Foreskin fibroblast (primary cell): ENCODE measurements at places on chromosomes 2 and 18.

DNA sequence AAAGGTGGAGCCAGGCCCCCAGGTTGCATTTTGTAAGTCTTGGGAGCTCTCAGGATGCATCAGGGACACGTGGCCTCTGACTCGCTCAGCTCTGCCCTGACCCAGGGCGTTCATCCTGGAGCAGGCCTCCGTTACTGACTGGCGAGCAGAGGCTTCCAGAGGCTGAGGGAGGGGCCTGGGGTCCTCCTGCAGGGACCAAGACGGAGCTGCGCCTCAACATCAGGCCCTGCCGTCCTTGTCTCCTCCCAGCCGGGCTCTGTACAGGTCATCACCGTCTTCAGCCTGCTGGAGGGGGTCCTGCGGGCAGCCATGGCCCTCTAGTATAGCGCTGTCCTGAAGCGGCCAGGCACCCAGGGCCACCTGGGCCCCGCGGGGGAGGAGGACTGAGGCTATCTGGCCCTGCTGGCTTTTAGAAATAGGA is 10.2 kb upstream of the ALPP start:
- peak; percentile 53 for DNase-seq

GRCh38 chr18:77039196-77040130 is 93.1 kb downstream of the MBP start:
- DNase-seq: no peak

- DNase-seq: no peak
These were observed 970.5 kb upstream of the SLC39A10 start for GRCh38 chr2:194686569-194686968.

- no peak for DNase-seq
These were observed 430.0 kb downstream of the STK39 start for GRCh38 chr2:167817422-167817821.

GRCh38 chr18:26491194-26491816 is 57.0 kb downstream of the KCTD1 start:
- DNase-seq: no peak

DNA sequence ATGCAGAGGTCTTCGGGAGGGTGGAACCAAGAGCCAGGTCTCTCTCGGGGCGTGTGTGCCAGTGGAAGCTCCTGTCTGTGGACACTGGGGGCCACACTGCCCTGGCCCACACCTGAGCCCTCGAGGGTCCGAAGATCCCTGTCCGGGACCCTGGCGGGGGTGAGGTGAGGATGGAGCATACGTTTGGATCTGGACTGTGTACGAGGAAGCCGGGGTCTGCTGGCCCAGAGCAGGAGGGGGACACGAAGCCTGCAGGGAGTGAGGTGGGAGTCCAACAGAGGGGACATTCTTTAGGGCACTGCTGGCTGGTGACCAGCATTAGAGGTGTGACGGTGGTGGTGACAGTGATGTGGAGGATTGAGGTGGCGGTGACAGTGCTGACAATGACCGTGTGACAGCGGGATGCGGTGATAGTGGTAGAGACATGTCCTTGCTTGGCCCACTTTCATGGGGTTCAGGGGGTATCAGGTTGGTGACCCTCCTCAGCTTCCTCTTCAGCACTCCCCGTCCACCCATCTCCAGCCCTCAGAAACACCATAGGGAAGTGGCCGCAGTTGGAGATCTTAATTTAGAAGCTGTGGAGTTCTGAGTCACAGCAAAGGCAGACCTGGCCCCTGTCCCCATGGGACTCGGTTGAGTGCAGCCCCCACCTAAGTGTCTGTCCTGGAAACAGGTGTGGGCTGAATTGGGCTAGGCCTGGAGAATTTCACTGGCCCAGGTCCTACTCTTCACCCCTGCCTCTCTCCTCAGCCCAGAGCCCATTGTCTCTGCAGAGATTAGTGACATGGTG is 252.0 kb downstream of the DYSF start:
- no peak for DNase-seq

DNA sequence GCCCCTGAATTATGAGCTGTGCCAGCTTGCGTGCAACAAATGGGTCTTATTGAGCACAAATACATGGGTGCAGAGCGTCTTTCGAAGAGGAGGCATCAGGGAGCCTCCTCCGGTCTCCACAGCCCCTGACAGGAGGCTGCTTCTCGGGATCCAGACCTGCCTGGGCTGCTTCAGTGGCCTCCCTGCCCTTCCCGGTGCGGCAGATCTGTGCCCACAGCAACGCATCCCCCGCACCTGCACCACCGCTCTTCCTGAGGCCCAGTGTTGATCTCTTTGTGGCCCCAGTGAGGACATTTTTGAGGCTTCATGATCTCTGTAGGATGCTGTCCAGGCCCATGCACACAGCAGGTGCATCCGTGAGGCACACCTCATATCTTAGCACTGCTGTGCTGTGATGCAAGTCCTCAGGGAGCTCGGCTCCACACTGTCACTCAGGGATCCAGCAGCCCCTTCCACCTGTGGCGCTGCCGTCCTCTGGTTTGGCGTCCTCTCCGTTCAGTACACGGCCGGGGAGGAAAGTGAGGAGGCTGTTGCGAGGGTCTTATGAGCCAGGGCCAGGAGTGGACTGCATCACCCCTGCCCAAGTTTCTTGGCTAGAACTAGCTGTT is 17.4 kb downstream of the RTP5 start:
- no peak for DNase-seq

- no peak for DNase-seq
These were observed 170.3 kb downstream of the MIB1 start for GRCh38 chr18:21910906-21911305.

GRCh38 chr2:219183151-219183772 is 5.2 kb downstream of the RETREG2 start:
- DNase-seq: no peak

GRCh38 chr2:236614551-236614950 is 44.9 kb downstream of the ACKR3 start:
- no peak for DNase-seq

DNA sequence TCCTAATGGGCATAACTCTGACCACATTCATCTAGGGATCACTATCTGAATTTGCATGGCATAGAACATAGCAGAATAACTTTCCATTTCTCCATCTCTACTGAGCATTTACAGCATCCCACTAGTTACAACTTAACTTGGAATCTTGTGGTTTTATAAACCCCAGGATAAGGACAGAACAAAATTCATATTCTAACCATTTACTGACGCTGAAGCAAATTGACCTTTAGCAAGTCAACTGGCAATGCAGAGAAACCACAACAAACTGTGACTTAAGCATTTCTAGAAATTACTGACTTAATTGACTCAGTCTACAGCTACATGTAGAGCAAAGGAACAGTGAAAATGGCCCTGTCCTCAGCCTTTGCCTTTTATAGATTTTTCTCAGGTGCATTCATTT is 61.2 kb downstream of the DCC start:
- no peak for DNase-seq

- no peak for DNase-seq
These were observed 54.1 kb upstream of the RAB6C start for GRCh38 chr2:129925381-129925780.

DNA sequence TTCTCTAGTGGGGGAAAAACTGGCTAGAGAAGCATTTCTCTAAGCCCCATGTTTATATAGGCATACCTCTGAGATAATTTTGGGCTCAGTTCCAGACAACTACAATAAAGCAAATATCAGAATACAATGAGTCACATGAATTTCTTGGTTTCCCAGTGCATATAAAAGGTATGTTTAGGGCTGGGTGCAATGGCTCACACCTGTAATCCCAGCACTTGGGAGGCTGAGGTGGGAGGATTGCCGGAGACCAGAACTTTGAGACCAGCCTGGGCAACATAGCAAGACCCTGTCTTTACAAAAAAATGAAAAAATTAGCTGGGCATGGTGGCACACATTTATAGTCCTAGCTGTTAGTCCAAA is 22.2 kb downstream of the TSN start:
- DNase-seq: peak; percentile 8

DNA sequence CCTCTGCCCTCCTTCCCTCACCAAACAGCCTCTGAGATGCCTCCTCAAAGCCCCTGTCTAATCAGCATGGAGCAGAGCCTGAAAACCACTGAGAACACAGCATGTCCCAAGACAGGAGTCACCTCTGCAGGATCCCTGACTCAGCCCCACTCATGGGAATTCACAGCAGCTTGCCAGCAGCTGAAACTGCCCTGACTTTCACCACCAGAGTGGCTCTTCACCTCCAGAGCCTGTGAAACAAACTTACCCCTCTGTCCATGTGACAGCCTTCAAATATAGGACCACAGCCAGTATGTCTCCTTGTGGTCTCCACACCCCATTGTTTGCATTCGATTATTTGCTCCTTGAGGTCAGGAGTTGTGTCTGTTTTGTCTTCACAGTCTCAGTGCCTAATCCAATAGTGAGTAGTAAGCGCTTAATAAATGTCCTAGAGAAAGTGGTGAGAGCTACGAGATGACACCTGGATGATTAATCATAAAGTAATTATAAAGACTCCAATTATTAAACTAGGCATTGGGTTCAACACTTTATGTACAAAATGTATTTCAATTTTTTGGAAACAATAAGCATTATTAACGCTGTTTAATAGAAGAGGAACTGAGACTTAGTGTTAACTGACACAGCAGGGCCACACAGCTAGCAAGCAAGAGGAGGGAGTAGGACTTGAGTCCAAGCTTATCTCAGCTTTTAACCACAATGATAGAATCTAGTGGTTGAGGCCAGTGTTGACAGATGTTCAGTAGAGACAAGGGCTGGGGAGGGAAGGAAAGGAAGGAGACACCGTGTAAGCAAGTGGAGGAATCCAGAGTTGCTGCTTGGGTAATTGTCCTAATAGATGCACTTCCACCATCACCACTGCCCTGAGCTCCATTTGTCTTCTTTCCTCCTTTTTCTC is 358.7 kb upstream of the TNP1 start:
- peak; percentile 77 for DNase-seq

GRCh38 chr18:26792661-26793060 is 72.8 kb downstream of the AQP4 start:
- no peak for DNase-seq

- DNase-seq: peak; percentile 62
These were observed 29.9 kb upstream of the MMADHC start for GRCh38 chr2:149617476-149617875.

DNA sequence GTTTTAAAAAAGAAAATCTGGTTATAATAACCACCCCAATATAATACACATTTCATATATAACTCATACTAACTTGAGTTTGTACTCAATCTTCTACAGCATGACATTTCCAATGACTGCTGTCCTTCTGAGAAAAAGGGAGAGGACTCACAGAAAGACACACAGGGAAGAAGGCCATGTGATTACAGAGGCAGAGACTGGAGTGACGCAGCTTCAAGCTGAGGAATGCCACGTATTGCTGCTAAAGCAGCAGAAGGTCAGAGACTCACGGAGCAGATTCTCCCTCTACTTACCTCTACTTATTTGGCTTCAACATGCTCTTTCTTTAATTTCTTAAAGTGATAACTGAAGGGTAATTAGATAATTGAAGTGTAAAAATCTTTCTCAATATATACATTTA is 753.5 kb upstream of the PKDCC start:
- DNase-seq: no peak

DNA sequence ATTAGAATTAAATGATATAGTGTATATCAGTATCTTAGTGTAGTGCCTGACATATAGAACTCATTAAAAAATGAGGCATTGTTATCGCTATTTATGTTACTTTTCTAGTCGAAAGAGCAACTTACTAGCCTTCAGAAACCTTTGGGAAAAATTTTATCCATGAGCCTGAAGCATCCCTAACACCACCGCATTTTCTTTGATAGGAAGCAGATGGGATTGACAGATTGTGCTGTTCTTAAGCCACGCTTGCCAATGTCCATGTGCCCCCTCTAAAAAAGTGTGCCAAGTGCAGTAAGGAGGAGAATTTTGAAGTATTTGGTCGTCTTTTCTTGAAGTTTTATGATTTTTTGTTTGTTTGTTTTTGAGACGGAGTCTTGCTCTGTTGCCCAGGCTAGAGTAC is 29.1 kb downstream of the PPM1B start:
- no peak for DNase-seq

GRCh38 chr2:1222056-1222455 is 191.2 kb upstream of the TPO start:
- DNase-seq: no peak

DNA sequence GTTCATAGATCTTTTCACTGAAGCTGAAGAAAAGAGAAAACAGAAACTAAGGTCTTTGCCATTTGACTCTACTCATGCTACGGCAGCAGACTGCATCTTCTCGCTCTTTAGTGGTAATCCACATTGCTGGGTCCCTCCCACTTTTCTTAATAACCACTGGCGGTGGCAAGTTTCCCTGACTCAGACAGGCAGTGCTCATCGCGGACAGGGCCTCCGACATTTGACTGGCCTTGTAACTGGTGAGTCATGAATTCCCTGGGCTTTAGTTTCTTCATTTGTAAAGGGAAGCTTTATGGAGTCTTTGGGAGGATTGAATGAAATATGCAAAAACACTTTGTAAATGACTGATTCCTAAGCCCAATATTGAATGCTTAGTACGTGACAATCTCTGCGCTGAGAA is 238.2 kb upstream of the RBBP8 start:
- peak; percentile 75 for DNase-seq

DNA sequence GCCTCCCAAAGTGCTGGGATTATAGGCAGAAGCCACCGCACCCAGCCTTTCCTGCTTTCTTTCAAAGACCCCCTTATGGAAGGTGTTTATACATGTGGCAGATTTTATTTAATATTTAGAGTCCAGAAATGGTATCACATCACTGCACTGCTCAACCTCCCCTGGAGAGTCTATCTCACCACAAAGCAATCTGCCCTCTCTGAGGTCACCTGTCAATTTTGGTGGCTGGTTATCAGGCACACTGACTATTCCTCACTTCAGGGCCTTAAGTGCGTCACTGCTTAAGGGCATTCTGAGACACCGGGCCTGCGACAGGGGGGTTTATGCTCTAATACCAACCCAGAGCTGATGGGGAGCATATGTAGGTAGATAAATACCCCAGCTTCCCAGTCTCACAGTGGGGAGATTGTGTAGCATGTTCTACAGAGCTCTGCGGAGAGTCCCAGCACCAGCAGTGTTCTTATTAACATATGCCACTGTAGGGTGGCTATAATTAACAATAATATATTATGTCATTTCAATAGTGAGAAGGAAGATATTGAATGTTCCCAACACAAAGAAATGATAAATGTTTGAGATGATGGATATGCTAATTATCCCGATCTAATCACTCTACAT is 42.7 kb upstream of the ZDBF2 start:
- DNase-seq: no peak

GRCh38 chr2:230161184-230161583 is 58.6 kb downstream of the SP110 start:
- peak; percentile 74 for DNase-seq

DNA sequence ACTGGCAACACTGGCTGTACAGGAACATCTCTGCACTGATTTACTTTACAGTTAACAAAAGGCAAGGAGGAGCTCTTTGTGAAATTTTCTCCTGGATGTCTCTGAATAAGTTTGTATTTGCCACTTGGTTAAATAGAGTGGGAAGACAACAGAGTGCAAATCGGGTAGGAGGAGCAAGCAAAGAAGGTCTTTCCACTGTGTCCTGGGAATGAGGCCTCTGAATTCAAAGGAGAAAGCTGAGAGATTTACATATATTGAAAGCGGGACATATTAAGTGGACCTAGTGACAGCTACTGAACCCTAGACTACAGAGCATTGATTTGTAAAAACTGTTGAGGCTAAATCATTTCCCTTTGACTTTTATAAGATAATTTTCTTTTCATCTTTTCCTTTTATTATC is 117.4 kb upstream of the CHRNA1 start:
- no peak for DNase-seq

- no peak for DNase-seq
These were observed 124.6 kb downstream of the SOCS6 start for GRCh38 chr18:70413455-70413854.
